Glutamatergic neuron (in vitro differentiated cells): ENCODE measurements at places on chromosomes 7 and 10.

DNA sequence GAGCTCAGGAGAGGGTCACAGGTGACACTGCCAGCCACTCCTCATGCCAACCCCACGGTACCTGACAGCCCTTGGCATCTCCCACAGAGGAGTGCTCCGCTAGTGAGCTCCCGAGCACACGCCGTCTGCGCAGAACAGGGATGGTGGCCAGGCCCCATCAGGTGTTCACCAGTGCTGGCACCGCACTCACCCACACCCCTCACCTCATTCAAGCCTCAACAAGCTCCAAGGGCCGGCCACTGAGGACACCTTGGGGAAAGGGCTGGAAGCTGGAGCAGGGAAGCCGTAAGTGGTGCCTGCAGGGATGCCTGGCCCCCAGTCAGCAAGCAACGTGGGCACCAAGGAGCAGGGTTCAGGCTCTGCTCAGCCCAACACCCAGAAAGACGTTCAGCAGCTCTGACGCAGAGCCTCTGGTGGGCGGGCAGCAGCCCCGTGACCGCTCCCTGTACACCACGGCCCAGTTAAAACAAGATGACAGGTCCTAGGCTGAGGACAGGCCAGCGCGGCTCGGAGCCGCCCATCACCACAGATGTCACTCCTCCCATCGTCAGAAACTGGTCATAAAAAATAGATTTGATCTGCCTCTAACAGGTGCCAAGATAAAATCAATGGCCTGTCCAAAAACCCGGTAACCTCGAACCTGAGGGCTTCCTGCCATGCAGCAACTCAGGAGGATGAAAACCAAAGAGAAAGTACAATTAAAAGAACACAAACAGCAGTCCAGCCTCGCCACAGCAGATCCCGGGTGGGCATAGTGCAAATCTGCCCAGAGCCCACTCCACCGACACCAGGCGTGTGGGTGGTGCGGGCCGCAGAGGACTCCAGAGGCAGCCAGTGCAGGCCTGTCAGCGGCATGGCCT is 275.9 kb downstream of the MAD1L1 start:
- no peak for DNase-seq

DNA sequence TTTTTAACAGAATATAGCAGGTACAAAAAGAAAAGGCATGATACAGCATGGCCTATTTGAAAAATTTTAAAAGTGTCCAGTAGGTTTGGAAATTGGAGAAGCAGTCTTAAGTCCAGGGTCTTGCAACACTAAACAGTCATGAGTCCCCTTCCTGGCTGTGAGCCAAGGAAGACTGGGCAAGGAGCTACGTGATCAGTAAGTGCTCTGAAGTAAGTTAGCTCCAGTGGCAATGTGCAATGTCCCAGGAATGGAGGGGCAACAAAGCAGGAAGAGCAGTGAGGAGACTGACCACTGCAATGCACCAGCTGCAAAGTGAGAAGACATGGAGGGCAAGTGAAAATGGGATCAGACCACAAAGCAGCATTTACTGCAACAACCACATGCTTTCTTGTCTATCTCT is 72.9 kb upstream of the GRID1 start:
- DNase-seq: no peak

- DNase-seq: no peak
These were observed 369.7 kb downstream of the LRMDA start for GRCh38 chr10:75801121-75801520.

- DNase-seq: no peak
These were observed 7.4 kb downstream of the AVL9 start for GRCh38 chr7:32502728-32503127.

- no peak for DNase-seq
These were observed 491.9 kb downstream of the PARD3 start for GRCh38 chr10:34323192-34323591.

GRCh38 chr10:76878514-76878913 is 759.1 kb downstream of the KCNMA1 start:
- no peak for DNase-seq

- DNase-seq: no peak
These were observed 411.6 kb downstream of the KCNMA1 start for GRCh38 chr10:77226020-77226419.

DNA sequence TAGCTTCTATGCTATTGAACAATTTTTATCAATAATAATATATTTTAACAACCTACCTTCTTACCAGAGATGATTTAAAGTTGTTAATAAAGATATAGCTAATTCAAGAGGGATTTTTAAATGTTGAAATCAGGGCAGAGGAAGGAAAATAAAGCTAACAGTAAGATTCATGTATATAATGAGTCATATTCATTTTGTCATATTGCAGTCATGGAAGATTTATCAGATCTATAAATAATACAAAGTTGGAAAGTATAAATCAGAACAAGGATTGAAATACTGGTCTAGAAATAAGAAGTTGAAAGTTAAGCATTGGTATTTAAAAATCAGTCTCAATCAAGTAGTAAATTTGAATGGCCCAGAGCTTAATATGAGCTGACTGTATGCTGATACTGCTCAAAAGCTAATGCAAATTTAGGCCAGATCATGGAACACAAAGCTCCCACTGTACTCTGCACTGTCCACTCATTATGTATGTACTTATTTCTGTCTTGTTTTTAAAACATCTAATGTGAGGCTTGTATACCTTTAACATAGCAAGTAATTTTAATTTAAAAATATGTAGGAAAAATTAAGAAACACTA is 196.9 kb downstream of the ZEB1 start:
- no peak for DNase-seq

- no peak for DNase-seq
These were observed 2.4 kb upstream of the UBE3C start for GRCh38 chr7:157136372-157136771.

DNA sequence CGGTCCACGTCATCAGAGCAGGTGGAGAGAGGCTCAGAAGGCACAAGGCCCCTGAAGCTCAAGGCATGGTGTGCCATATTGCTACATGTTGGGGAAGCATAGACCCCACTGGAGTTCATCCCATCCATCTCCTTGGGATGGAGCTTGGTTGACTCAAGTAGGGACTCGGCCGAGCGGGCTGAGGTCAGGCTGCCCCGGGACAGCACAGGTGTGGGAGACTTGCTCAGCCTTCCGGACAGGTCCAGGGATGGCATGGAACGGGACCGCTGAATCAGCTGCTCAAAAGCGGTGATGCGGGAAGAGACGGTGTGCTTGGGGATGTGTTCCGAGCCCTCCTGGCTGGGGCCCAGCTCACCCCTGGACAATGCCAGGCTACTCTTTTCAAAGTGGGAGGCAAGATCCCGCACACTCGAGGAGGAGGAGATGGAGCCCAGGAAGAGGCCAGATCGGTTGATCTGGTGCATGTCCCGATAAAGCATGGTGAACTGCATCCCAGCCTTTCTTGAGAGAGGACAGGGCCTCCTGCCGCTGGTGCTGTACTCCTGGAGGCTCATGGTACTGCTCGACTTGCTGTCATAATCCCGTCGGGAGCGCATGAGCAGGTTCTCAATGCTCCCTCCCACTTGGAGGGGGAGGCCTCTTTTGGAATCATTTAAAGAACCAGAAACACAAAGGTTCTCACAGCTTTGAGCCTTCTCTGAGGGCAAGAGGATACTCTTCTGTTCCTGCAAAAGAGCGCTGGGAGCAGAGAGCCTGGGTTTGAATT is 65.6 kb upstream of the PDLIM1 start:
- DNase-seq: no peak

DNA sequence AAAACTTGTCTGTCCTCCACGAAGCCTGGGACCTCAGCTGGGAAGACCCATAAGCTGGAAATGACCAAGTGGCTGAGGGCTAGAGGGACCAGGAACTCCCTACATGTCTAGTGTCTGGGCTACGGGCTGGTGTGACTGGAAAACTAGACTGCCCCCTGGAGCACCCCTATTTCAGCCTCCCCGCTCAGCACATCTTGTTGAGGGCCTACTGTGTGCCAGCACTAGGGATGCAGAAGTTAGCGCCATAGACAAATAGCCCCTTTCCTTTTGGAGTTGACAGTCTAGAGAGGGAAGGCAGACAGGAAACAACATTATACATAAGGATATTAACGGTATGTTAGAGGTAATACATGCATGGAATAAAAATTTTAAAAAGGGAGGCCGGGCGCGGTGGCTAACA is 74.5 kb downstream of the TEX36 start:
- no peak for DNase-seq

DNA sequence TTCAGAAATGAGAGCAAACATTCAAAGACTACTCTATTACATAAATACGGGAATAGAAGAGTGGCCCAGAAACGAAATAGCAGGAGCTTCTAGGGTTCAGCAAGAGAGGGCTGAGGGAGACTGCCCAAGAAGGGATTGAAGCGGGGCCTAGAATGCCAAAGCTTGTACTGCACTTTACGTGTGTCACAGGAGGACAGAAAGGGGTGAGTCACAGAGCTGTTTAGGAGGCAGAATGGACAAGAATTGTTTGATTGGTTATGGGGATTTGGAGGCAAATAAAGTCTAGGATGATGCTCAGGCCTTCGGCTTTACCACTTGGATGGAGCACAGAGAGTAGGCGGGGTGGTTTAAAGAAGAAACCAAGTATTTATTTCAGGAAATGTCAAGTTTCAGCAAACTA is 11.3 kb upstream of the FXYD4 start:
- no peak for DNase-seq

DNA sequence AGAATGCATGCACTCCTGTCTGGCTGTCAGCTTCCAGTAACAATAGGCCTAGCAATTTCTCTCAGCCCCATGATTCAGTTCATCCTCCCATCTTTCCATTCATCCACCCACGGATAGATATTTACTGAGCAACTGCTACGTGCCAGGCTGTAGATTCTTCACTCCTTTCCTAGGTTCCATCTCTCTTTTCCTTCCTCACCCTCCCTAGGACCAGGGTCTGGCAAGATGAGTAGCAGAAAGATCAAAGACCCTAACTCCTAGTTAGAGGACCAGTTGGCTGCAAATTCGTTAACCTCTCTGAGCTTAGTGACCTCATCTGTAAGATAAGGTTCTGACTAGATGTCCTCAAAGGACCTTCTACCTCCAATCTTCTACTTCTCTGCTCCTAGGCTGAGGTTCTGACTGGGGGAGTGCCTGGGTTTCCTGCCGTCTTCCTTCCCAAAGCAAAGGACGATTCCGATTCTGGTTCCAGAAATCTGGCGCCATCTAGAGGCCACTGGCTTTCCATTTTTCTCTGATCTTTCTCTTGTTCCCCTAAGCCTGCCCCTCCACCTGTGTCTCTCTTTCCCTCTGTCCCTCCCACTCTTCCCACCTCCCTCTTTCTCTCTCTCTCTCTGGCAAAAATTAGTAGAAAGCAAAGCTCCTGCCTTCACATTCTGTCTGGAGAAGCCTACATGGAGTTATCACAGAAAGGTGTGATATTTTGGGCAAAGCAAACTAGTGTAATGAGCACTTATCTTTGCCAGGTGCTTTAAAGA is 26.2 kb downstream of the TBATA start:
- DNase-seq: peak; percentile 80

DNA sequence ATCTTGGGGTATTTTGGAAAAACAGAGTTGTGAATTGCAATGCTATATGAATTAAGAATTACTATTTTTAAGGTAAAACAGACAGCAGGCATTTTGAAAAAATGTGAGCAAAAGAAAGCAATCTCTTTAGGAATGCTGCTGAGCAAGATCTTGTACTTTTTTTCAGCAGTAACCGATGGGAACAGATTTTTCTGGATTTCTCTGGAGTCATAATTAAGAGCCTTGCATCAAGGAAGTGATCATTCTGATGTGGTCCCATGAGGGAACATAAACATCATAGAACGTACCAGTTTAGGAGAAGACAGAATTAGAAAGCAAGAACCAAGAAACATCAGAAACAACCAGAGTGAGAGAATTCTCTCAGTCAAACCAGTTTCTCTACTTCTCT is 157.0 kb upstream of the AGR3 start:
- DNase-seq: no peak

DNA sequence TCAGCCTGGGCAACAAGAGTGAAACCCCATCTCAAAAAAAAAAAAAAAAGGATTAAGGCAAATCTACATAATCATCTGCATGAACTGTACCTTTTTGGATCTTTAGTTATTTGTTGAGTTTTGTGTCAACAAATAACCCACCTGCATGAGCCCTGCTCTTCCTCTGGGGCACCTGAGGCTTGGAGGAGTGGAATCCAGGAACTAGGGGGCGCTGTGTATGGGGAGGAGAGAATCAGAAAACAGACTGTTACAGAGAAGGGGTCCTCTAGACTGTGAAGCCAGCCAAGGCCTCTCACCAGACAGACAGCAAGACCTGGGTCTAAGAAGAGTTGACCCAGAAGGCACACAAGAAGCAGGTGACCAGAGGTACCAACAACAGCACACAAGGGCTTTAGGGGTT is 682.8 kb upstream of the NRP1 start:
- no peak for DNase-seq

GRCh38 chr7:127041689-127042452 is 210.9 kb downstream of the GRM8 start:
- no peak for DNase-seq

DNA sequence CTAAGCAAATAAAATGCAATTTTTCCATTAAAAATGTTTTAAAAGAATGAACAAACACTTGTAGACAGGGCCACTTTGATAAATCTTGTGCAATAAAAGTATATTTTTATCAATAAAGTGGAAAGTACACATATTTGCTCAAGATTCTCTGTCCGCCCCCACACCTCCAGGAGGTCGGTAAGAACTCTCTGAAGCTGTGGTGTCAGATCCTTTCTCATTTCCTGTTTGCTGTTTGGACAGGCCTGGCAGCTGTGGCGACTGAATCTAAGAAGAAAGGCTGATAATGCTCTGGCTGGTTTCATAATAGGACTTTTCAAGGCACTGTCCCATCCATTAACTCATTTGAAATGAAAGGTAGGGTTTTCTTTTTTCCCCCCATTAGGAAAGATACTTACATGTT is 15.3 kb upstream of the ASB4 start:
- no peak for DNase-seq

- DNase-seq: no peak
These were observed 292.9 kb downstream of the LHFPL3 start for GRCh38 chr7:104621321-104621720.
